Osteocyte (in vitro differentiated cells): ENCODE measurements at places on chromosomes 11 and 22.

DNA sequence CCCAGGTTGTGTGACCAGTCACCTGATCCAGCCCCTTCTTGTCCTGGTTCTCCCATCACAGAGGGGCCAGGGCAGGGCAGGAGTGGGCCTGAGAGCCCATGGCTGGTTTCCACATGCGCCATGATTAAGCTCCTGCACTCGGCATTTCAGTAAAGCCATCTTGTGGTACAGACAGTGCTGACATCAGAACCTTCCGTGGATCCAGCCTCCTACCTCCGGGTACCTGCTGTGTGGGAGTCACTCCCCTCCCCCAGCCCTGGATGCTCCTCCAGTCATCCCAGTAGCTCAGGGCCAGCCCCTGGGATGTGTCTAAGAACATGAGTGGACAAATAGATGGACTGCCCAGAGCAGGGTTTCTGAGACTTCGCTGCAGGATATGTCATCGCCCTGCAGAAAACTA lies 22.1 kb upstream of the MGAT3 start:
- no peak for DNase-seq

- DNase-seq: no peak
Observed at GRCh38 chr11:116525961-116526495, 246.8 kb downstream of the BUD13 start.

DNA sequence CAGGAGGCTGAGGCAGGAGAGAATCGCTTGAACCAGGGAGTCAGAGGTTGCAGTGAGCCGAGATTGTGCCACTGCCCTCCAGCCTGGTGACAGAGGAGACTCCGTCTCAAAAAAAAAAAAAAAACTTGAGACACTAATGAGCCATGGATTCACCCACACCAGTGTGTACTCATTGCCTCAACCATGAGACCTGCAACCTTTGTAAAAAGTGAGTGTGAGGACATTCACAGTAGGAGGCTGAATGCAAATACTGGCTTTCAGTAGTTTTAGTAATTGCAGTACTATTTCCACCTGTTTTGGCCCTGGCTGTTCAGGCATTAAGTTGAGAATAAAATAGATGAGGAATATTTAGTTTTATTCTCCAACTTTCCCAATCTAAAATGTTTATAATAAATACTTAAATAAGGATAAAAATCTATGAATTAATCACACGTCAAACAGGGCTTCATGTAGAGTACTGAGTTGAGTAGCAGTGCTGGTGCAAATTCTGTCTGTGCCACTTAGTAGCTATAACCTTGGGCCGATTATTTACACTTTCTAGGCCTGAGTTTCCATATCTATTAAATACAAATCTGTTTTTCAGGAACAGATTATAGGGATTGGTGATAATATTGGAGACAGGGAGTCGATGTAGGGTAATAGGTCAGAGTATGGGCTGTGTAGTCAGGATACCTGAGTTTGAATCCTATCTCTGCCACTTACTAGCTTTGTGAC lies 72.8 kb downstream of the PPP2R1B start:
- DNase-seq: no peak

- DNase-seq: no peak
Observed at GRCh38 chr11:43021466-43021865, 290.3 kb upstream of the API5 start.

DNA sequence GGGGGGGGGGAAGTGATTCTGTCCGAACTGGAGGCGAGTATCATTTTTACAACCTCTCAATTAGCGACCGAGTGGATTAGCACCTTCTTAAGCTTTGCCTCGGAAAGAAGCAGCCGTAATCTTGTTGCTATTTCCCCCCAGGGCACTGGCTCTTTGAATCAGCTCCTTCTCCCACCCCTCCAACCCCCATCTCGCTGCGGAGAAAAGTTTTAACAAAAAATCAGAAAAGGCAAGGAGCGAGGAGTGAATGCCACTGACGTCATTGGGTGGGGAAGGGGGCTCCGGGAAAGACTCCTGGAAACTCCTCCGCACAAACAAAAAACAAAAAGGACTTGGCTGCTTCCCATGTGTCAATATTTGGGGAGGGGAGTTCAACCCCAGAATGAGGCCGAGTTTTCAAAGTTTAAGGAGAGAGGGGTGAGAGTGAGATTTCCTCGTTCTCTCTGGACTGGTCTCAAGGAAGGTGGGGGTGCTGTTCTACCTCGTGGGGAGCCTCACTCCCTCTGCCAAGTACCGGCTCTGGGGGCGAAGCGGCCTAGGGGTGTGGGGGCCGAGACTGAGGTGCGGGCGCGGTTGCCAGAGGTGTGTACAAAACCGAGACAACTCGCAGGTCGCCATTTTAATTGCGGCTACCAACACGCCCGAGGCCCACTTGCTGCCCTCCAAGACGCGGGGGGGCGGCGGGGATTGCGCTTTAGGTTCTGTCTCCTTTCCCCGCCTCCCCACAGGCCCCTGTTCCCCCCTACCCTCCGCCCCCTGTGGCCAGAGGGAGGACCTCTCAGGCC lies 2.5 kb upstream of the PAX6 start:
- no peak for DNase-seq

- DNase-seq: no peak
Observed at GRCh38 chr22:22703203-22703570, 58.8 kb downstream of the GGTLC2 start.

DNA sequence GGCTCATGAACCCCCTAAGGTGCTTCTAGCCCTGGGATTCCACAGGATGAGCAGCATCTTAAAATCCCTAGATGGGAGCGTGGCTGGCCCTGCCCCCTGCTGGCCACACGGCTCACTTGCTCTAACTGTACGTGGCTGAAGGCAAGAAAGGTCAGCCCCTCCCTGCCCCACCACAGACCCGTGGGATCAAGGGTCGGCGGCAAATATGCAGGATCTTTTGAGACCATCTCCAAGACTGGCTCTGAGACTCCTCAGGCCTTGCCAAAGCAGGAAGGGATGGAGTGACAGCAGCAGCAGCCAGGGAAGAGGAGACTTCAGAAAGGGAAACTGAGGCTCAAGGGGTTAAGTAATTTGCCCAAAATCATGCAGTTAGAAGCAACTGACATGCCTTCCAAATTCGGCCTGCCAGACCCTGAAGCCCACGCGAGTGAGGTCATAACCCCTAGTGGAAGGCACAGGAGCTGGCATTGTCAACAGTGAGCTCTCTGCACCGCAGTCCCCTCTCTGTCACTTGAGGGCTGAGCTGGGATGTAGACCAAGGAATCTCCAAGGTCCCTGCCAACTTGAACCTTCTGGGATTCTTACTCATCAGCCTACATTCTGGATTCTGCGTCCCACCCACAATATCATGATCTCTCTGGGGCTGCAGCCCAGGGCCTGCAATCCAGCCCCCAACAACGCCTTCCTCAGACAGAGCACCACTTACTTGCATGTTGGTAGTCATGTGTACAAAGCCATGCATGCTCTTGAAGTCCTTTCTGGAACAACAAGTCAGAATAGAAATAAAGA lies 31.4 kb downstream of the CREB3L1 start:
- DNase-seq: no peak

GRCh38 chr11:47171856-47172255 lies 4.8 kb downstream of the ARFGAP2 start:
- DNase-seq: no peak

- DNase-seq: no peak
Observed at GRCh38 chr22:43267332-43267980, 75.7 kb downstream of the SCUBE1 start.

GRCh38 chr22:28563636-28564035 lies 116.0 kb downstream of the TTC28 start:
- DNase-seq: no peak

GRCh38 chr11:73284106-73284505 lies 12.0 kb downstream of the P2RY6 start:
- DNase-seq: no peak
